ENCODE measurements at places on chromosomes 1 and 21.

- no peak for ATAC-seq
Measured at GRCh38 chr1:245180496-245181157, 25.8 kb downstream of the KIF26B start.

GRCh38 chr1:174789399-174789798 is 210.3 kb upstream of the CACYBP start:
- peak; percentile 97 for ATAC-seq

GRCh38 chr1:199490769-199491527 is 536.6 kb upstream of the NR5A2 start:
- ATAC-seq = no peak

DNA sequence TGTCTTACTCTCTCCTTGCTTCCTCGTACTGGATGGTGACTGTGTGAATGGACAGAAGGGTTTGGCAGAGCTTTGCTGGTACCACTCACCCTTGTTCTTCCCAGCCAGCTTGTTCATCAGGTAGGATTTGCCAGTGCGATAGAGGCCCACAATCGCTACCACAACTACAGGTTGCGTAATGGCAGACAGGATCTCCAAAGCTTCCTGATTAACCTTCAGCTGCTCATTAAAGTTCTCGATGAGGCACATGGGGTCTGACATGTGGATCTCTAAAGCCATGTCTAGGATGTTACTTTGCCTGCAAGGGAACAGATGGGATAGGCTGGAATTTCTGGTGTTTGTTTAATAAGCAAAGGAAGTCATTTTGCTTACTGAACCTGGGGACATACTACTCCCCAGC is 3.4 kb downstream of the GBP5 start:
- ATAC-seq = no peak

DNA sequence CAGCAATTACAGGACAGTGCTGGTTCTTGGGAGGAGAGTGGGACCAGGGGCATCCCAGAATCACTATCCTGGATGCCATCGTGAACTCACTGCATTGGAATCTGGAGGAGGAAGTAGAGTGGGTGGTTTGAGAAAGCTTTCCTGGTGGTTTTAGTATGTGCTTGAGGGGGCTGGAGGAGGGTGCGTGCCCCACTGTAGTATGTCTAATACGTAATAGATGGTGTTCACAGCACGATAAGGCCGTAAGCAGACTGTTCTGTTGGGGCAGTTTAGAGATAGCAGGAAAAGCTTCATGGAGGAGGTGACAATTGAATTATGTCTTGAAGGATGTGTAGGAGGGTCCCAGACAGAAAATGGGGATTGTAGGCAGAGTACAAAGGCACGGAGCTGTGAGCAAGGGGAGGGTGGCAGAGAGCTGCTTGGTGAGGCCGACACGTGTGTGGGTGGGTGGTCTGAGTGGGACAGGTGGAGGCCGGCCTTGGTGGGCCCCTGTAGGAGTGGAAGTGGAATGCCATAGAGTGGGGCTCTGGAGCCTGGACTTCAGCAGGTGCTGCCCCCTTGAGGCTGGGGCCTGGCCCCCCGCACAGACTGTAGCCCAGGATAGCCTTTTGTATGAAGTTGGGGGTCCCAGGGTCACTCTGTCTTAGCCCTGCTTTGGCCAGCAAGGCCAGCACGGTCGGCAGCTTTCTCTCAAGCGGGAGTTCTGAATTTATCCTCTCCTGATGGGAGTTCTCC is 37.0 kb downstream of the IL6R start:
- no peak for ATAC-seq

DNA sequence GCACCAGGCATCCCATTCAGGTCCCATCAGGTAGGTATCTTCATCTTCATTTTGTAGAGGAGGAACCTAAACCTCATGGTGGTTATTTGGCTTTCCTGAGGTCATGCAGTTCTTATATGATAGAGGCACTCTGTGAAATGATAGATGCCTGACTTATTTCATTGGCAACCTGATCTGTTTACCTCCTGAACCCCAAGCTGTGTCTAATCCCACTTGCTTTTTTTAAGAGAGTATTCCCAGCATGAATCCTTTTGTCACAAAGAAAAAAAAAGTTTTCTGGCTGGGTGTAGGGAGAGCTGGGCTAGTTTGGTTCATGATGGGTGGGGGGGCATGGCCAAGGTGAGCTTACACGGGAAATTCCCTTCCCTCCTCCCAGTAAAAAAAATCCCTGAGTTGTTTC is 154.2 kb downstream of the TENT5C start:
- no peak for ATAC-seq

- no peak for ATAC-seq
Measured at GRCh38 chr1:75135573-75136194, 1.5 kb downstream of the LHX8 start.

GRCh38 chr1:61356995-61357394 is 274.6 kb downstream of the NFIA start:
- ATAC-seq = no peak

DNA sequence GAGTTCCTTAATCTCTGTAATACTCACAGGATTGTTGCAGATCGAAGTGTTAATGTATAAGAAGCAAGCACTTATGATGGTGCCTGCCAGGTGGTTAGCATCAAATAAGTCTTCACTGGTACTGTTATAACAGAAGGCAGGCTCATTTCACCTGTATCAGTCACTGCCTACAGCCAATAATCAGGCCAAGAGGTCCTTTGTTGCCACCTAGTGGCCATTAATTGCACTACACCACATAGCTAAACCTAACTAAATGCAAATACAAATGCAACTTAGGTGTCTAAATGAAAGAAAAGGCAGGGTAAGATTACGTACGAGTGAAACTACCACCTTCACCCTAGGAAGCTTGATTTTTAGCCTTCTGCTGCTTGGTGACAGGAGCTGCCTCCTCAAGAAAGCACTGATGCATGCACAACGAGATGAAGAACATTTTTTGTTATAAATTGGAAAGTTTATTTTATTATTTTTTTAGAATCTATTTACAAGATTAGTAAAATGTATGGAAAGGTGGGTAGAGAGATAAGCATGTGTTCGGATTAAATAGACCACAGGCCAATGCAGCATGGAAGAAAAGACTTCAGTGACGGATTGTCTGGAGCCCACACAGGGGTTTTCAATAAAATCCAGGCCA is 334.8 kb upstream of the CAMK1G start:
- ATAC-seq = peak; percentile 43

- no peak for ATAC-seq
Measured at GRCh38 chr1:15948091-15948591, 27.8 kb downstream of the ZBTB17 start.

DNA sequence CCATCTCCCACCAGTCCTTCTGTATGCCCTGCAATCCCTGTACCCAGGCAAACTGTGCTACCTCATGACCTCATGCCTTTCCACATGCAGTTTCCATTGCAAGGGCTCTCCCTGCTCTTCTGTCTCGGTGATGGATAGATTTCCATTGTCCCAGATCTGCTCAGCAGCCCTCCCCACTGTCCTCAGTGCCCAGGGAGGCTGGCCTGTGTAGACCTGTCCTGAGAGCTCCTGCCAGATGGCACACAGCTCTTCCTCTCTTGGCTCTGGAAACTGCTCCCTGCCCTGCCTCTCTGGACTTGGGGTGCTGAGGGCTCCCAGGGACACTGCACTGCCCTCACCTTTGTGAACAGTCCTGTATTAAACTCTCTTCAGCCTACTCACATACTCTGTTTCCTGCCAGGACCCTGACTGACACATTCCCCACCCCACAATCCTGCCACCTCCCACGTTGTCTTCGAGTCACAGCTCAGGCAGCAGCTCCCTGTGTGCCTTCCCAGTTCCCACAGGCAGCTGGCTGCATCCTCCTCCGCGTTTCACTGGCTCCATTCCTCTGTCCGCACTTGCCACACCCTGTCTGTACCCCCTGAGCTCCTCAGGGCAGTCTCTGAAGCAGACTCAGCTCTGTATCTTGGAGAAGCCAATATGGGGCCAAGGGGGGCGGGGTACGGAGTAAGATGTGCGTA is 57.0 kb downstream of the SPATA46 start:
- no peak for ATAC-seq

DNA sequence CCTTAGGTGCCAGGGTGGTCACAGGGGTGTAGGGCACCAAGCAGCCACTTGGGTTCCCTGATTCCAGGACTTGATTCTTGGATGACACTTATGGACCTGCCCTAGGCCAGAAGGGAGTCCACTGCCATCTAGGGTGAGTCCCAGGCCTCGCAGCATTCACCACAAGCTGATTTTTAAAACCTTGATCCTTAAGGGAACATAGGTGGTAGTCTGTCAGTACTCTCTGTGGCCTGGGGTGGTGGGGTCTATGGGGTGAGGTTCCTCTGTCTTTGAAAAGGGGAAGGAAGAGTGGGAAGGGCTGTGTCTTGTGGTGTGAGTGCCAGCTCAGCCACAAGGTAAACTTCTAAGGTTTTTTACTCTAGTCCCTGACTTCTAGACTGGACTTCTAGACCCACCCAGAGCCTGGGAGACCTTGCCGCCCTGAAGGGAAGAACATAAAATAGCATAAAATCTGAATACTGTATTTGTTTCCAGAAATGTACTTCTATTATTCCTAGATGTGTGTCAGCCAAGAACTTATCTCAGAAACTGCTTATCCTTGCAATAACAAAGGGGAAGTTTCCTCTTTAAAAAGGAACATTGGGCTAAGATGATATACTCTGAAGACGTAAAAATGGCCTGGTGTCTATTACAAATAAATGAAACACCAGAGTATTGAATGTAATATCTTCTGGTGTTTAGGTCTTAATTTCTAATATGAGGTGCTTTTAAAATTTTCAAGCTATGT is 757.3 kb downstream of the LTN1 start:
- no peak for ATAC-seq

GRCh38 chr1:55245781-55246180 is 30.6 kb upstream of the USP24 start:
- no peak for ATAC-seq

- no peak for ATAC-seq
Measured at GRCh38 chr21:14870853-14871149, 194.0 kb downstream of the NRIP1 start.

Measured in activated CD4-positive, CD25-positive, alpha-beta regulatory T cell treated with anti-CD3 and anti-CD28 coated beads, Interleukin-2, amount 50 U/mL, for 24 hours (primary cell).